Progenitor cell of endocrine pancreas (in vitro differentiated cells): ENCODE measurements at places on chromosomes 1 and 21. TPM values are rescaled to one million over a fixed set of nuclear protein-coding genes. Genes with fewer than 3 reads are reported as not detected.

DNA sequence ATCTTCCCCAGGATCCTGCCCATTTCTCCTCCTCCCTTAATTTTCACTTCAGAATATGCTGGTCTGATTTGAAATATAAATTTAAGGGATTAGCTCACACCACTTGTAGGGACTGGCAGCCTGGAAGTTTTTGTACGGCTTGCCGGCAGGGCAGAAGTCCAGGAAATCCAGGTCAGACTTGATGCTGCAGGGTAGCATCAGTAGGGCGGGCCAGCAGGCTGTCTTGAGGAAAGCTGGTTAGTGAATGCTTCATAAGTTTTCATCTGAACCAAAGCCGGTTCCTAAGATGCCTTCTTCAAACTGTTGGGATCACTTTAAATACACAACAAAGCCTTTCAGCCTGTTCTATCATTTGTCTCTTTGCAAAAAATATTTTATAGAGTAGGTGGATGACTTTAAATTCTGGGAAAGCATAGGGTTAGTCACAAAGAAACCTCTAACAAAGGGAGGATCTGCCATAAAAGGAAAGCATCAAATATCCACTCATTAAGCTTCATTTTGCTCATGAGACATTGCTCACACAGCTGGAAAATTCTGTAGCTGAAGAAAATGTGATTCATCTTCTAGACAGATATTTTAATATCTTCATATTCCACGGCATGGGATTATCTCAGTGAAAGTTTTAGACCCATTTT lies 90.7 kb upstream of the GFI1 start:
- no peaks in the 10 kb centered on the region for H3K36me3 ChIP-seq
- no peak overlapping the region for H3K27ac ChIP-seq
- DNase-seq: no peak
- H3K4me3 ChIP-seq: no peak overlapping the region

DNA sequence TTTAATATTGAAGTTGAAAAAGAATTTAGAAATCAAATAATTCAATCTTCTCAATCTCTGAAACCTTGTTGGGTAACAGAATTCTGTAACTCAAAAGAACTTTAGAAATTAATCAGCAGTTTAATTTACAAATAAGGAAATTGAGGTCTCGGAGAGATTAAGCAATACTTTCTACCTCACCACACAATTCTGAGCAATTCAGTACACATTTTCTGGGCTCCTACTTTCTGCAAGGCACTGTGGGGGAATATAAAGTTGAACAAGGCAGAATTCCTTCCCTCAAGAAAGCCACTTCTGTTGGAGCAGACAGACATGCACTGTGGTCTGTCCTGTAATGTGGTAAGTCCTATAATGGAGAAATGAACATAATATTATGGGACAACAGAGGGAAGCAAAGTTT lies 47.7 kb downstream of the MEF2D start:
- no peak for DNase-seq

PADI2 gene
- 0.50 and 0.87 TPM in 2 replicates for total RNA-seq

TBX15 gene
- total RNA-seq: not detected in 2 replicates

AJAP1 gene
- 0.46 and 0.60 TPM in 2 replicates for total RNA-seq

- H3K4me1 ChIP-seq: peaks cover 9% of the 10 kb centered on the region
- H3K27ac ChIP-seq: no peak overlapping the region
- peaks cover 4% of the 10 kb centered on the region for H3K27me3 ChIP-seq
- DNase-seq: no peak
Observed at GRCh38 chr1:83641796-83642443, 357.0 kb downstream of the TTLL7 start.
